ENCODE measurements at places on chromosomes 6 and 20. TPM values are rescaled to one million over a fixed set of nuclear protein-coding genes. Genes with fewer than 3 reads are reported as not detected.

Gene ADISSP
- total RNA-seq: 20.2 TPM

Gene CCN5
- not detected for total RNA-seq

Gene SNAI1
- total RNA-seq: 1.7 TPM

Gene ANGPT4
- total RNA-seq: not detected

Gene MEP1A
- total RNA-seq: 4.1 TPM

- H3K4me3 ChIP-seq: no peak overlapping the region
- peaks cover 13% of the 10 kb centered on the region for H3K27me3 ChIP-seq
- no peaks in the 10 kb centered on the region for H3K36me3 ChIP-seq
- no peak overlapping the region for H3K27ac ChIP-seq
- no peak for DNase-seq
- no peaks in the 10 kb centered on the region for H3K4me1 ChIP-seq
Observed at GRCh38 chr20:2353231-2353630, 27.5 kb upstream of the TGM6 start.

DNA sequence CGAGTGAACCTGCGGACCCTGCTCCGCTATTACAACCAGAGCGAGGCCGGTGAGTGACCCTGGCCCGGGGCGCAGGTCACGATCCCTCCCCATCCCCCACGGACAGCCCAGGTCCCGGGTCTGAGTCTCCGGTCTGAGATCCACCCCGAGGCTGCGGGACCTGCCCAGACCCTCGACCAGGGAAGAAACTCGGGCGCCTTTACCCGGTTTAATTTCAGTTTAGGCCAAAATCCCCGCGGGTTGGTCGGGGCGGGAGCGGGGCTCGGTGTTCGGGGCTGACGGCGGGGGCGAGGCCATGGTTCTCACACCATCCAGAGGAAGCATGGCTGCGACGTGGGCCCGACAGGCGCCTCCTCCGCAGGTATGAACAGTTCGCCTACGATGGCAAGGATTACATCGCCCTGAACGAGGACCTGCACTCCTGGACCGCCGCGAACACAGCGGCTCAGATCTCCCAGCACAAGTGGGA is 46.9 kb upstream of the TRIM26 start:
- peak overlapping the region; percentile 82 for H3K4me3 ChIP-seq
- H3K27me3 ChIP-seq: peaks cover 26% of the 10 kb centered on the region
- H3K36me3 ChIP-seq: peaks cover 4% of the 10 kb centered on the region
- H3K27ac ChIP-seq: peak overlapping the region; percentile 45
- DNase-seq: peak; percentile 10

- peaks cover 72% of the 10 kb centered on the region for H3K27me3 ChIP-seq
- H3K27ac ChIP-seq: no peak overlapping the region
- H3K4me1 ChIP-seq: peaks cover 16% of the 10 kb centered on the region
- no peaks in the 10 kb centered on the region for H3K36me3 ChIP-seq
- no peak overlapping the region for H3K4me3 ChIP-seq
Observed at GRCh38 chr6:101396548-101397173, 3.2 kb downstream of the GRIK2 start.

DNA sequence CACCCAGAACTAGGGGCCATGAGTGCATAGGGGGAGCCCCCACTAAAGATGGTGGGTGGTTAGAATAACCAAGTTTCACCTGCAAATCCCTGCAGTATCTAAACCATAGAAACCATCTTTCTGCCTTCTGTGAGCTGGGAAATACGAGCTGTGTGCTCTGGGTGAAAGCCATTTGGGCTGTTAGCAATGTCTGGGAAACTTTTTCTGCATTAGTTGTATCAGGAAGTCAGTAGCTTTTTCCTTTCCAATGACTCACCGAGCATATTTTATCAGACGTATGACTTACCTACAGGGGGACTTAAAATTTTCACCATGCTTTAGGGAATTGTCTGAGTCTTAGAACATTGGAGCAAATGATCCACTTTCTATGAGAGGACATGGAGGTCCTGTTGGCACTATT is 584.0 kb downstream of the QKI start:
- no peaks in the 10 kb centered on the region for H3K36me3 ChIP-seq
- no peak overlapping the region for H3K27ac ChIP-seq
- H3K27me3 ChIP-seq: peaks cover 4% of the 10 kb centered on the region
- H3K4me1 ChIP-seq: no peaks in the 10 kb centered on the region
- DNase-seq: no peak

Gene AURKA
- total RNA-seq: 26.1 TPM

DNA sequence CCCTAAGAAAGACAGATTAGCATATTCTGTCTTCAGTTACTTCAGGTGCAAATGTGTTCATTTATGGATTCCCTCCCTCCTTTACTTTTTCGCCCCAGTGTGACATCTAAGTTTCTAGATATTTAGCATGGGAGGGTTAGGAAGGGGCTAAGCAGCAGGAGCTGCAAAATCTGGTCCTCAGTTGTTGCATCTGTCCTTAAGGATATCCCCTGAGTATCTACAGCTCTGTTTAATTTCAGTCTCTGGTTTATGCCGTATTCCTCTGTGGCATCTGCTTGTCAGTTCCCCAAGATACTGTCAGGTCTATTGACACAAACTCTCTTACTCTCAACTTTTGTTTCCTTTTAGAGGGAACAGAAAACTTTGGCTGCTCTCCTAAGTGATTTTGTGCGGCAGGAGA is 754.6 kb upstream of the MAP3K7 start:
- H3K4me3 ChIP-seq: no peak overlapping the region
- H3K27me3 ChIP-seq: peaks cover 4% of the 10 kb centered on the region
- H3K4me1 ChIP-seq: no peaks in the 10 kb centered on the region
- H3K36me3 ChIP-seq: no peaks in the 10 kb centered on the region
- DNase-seq: no peak

GRCh38 chr6:159969204-159969912 is 476 bp downstream of the IGF2R start:
- DNase-seq: peak; percentile 42
- H3K27ac ChIP-seq: peak overlapping the region; percentile 98
- peaks cover 16% of the 10 kb centered on the region for H3K27me3 ChIP-seq
- no peaks in the 10 kb centered on the region for H3K36me3 ChIP-seq
- peaks cover 37% of the 10 kb centered on the region for H3K4me1 ChIP-seq
- H3K4me3 ChIP-seq: peak overlapping the region; percentile 91

Gene APOBEC2
- total RNA-seq: 1.2 TPM

DNA sequence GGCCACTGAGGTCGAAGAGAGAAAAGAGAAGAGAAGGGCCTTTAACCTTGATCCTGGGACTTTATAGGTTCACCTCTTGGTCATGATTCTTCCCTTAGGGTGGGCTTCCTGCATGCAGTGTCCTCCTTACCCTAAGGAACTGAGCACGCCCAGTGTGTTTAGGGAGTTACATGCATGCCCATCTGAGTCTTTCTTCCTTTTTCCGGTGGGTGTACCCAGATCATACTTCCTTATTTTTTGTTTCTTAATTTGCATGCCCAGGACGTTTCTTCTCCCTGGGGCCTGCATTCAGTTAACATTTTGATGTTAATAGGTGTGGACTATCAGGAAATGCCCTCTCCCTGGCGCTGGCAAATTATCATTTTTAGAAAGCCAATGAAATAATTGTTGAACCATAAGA is 91.5 kb downstream of the HTR1B start:
- H3K36me3 ChIP-seq: no peaks in the 10 kb centered on the region
- no peak overlapping the region for H3K4me3 ChIP-seq
- H3K27me3 ChIP-seq: no peaks in the 10 kb centered on the region
- no peak for DNase-seq
- H3K27ac ChIP-seq: no peak overlapping the region

DNA sequence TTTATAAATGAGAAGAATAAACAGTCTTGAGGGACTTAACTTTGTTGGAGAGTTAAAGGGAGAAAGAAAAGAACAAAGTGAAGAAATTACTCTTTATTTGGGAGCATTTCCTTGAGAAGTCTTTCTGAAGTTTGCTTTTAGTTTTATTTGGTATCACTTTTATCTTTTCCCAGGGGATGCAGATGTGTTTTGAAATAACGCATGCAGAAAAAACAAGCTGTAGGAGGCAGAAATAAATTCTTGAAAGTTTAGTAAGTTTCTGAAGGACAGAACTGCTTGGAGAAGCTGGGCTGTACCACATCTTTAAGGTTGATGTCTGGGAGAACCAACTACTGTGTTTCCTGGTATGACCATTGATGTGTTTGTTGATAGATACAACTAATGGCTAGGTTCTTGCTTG is 75.0 kb downstream of the PLCB4 start:
- H3K27ac ChIP-seq: no peak overlapping the region
- DNase-seq: no peak
- no peaks in the 10 kb centered on the region for H3K4me1 ChIP-seq
- no peaks in the 10 kb centered on the region for H3K36me3 ChIP-seq
- H3K27me3 ChIP-seq: no peaks in the 10 kb centered on the region

- H3K36me3 ChIP-seq: no peaks in the 10 kb centered on the region
- no peak overlapping the region for H3K4me3 ChIP-seq
- H3K27me3 ChIP-seq: peaks cover 6% of the 10 kb centered on the region
Observed at GRCh38 chr20:58716476-58717277, 24.1 kb downstream of the NPEPL1 start.

DNA sequence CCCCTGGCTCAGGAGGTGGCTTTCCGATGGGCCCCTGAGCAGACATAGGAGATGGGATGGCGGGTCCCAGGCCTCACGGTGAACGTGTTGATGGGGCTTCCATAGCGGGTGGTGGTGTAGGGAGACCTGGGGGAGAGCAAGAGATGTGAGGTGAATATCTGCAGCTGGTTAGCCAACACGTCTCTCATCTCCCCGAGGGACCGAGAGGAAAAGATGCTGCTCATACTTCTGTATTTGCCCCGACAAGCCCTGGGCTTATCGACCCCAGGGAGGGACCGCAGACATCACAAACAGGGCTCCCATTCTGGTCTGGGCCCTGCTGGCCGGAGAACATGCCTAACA is 38.7 kb downstream of the C6orf132 start:
- peaks cover 3% of the 10 kb centered on the region for H3K27me3 ChIP-seq
- peak overlapping the region; percentile 56 for H3K4me3 ChIP-seq
- H3K27ac ChIP-seq: no peak overlapping the region

Gene BHLHE23
- total RNA-seq: not detected

Gene BMP7
- total RNA-seq: 35.4 TPM

DNA sequence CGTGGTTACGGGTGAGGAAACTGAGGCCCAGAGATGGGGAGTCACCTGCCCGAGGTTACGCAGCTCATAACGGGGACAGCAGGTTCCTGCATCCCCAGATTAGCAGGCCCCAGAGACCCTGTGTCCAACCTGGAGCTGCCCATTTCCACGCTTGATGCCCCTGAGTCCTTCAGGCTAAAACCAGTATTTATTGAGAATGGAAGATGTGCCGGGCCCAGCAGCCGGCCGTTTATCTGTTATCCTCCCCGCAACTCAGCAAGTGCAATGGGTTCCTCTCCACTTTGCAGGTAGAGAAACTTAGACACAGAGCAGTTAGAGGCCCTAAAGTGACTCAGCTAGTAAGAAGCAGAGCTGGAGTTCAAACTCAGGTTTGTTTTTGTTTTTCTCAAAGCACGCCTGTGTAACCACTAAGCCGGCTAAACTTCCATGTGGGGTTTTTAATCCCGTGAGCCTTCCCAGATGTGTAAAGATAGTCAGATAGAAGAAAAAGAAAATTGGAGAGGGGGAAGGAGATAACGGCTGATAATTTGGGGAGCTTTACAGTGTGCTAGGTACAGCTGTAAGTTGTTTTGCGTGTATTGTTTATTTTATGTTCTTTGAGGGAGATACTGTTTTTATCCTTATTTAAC is 775 bp downstream of the PFDN4 start:
- peak overlapping the region; percentile 95 for H3K27ac ChIP-seq
- no peaks in the 10 kb centered on the region for H3K27me3 ChIP-seq
- DNase-seq: no peak
- peaks cover 7% of the 10 kb centered on the region for H3K4me1 ChIP-seq
- H3K4me3 ChIP-seq: peak overlapping the region; percentile 87
- peaks cover 3% of the 10 kb centered on the region for H3K36me3 ChIP-seq
